Ammon's horn (tissue), 1 donor: ENCODE measurements at places on chromosomes 7 and 10.
A peak's percentile ranks its signal among the peaks of the same experiment; 100 is the strongest.

DNA sequence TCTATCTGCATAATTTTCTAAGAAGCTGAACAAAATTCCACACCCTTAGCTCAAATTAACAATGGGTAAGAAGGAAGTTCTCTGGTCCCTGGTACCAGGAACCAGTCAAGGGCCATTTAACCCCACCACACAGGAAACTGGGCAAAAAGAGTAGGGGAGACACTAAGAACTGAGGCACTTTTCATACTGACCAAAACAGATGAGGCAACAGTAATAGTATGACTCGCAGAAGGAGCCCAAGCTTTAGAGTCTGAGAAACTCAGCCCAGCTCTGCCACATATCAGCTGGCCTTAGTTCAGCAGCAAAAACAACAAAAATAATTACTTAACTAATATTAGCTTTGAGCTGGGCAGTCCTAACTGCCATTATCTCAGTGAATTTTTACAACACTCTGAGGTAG, 221.2 kb downstream of the FAM107B start:
- no peak for DNase-seq

DNA sequence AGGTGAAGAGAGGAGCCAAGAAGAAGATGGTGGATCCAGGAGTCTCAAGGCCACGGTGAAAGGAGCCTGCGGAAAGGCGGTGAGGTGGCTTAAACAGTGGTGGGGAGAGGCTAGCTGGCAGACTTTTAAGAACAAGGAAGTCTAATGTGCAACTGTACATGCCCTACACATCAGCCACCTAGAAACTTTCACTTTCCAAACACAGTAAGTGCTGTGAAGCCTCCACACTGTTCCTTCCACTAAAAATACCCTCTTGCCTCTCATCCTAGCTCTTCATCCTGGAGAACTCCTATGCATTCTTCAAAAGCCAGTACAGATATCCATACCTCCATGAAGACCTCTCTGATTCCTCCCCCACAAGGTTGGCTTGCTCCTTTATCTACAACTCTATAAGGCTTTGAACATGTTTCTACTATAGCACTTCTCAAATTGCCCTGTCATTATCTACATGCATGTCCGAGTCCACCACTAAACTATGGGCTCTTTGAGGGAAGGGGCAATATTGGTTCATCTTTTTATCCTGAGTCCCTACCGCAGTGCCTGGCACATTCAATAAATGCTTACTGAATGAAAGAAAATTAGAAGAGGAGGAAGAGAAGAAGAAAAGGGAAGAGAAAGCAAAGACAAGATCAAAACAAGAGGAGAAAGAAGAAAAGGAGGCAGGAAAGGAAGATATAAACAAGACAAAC, 54.2 kb downstream of the DNAJC12 start:
- peak; percentile 34 for DNase-seq

GRCh38 chr10:30944005-30944404, 87.7 kb downstream of the ZNF438 start:
- no peak for DNase-seq

DNA sequence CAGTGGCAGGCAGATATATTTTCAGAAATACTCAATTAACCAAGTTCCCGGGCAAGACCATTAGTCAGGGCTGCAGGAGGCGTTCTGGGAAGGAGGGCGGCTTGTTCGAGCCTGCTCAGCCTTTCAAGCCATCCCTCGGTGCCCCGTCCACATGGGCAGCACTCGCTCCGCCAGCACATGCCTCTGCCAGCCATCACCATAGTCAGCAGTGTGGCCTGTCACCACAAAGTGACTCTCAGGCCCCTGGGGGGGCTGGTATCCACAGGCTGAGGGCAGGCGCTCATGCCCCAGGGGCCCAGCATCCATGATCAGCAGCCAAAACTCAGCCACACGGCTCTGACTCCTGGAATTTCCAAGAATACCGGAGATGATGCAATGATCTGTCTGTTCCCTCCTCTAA, 81.9 kb downstream of the CHST15 start:
- DNase-seq = no peak

- no peak for DNase-seq
Observed at GRCh38 chr10:111999205-111999914, 184.2 kb downstream of the GPAM start.

GRCh38 chr10:109698086-109698485, 225.2 kb downstream of the XPNPEP1 start:
- no peak for DNase-seq

DNA sequence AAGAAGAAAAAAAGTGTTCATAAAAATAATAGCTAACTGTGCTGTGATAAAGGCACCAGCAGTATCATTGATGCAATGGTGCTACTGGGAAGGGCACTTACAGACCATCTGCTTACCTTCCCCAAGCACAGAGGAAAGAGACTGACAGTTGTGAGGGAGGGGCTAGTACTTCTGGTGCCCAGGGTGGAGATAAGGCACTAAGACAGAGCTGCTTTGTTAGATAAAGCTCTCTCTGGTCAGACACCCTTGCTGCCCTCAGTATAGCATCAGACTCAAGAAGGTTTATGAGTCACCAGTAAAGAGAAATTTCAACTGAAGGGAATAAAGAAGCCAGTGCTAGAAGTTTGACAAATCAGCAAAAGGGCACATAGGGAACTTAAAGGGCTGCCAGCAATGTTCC, 325.6 kb downstream of the HPSE2 start:
- no peak for DNase-seq

GRCh38 chr10:16673443-16673842, 143.8 kb downstream of the RSU1 start:
- no peak for DNase-seq

- DNase-seq = no peak
Observed at GRCh38 chr7:76333511-76334101, 25.2 kb downstream of the YWHAG start.

DNA sequence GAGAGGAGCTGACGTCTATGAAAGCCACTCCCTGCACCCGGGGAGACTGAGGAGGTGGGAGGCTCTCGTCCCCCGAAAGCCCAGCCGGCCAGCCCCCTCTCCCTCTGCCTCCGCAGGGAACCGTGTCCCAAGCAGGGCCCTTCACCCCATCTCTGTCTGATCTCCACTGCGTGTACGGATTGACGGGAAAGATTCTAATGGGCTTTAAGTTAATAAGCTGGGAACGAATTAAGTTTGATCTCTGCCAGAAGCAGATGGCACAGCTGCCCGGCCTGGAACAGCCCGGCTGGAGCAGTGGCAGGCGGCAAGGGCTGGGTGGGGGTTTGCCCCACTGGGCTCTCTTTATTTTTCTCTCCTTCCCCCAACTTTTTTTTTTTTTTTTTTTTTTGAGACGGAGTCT, 6.1 kb upstream of the SLC29A4 start:
- DNase-seq = no peak

DNA sequence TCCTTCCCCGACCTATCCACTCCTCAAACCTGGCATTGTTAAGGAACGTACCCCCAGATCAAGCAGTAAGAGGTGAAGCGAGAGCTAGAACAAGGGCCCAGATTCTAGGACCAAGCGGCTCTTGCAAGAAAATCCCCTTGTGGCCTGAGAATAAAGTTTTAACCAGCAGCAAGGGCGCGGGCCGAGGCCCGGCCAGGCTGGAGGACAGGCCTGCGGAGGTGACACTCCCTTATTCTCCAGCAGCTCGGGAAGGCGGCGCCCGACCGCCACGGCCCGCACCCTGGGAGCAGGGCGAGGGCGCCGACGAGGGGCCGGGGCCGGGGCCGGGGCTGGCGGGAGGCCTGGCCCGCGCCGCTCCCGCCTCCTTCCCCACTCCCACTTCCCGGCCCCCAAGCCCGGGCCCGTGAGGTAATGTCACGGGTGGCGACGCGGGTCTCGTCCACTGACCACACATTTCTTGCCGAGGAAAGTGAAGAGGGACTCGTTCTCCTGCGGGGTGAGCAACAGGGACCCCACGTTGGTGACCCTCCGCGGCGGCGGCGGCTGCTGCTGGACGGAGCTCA, 551 bp downstream of the WASL start:
- DNase-seq = peak; percentile 16

- peak; percentile 22 for DNase-seq
Observed at GRCh38 chr10:84095811-84096497, 43.4 kb upstream of the GHITM start.

GRCh38 chr10:74032900-74033655, 35.2 kb downstream of the VCL start:
- no peak for DNase-seq

- peak; percentile 16 for DNase-seq
Observed at GRCh38 chr7:101743241-101743994, 74.0 kb upstream of the CUX1 start.

DNA sequence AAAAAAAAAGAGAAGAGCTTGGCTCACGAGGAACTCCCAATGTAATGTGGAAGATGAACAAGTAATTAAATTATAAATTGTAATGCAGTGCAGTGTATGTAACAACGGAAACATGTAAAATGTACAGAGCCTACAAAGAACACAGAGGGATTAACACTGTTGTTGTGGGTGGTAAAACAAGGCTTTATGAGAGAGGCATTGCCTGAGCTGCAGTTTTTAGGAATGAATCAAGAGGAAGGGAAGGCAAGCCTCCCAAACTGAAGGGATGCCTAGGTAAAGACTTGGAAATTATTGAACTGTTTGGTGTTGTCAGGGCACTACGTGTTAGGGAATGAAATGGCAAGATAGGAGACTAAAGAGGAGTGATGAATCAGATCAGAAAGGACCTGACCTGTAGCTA, 213.7 kb downstream of the HTR7 start:
- DNase-seq = no peak

DNA sequence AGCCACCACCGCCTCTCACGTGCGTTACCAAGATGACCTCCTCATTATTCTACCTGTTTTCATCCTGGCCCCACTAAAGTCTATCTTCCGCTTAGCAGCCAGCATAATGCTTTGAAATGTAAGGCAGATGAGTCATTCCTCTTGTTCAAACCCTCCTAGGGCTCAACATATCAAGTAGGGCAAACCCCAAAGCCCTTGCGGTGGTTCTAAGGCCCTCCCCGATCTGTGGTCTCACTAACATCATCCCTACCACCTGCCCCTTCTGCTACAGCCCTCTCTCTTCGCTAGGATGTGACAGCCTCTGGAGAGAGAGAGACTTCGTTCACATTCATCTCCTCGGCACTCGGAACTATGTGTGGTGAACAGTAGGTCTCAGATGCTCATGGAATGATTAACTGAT, 94.8 kb downstream of the SVIL start:
- no peak for DNase-seq

GRCh38 chr7:52764492-52765169, 270.8 kb upstream of the POM121L12 start:
- DNase-seq = no peak

DNA sequence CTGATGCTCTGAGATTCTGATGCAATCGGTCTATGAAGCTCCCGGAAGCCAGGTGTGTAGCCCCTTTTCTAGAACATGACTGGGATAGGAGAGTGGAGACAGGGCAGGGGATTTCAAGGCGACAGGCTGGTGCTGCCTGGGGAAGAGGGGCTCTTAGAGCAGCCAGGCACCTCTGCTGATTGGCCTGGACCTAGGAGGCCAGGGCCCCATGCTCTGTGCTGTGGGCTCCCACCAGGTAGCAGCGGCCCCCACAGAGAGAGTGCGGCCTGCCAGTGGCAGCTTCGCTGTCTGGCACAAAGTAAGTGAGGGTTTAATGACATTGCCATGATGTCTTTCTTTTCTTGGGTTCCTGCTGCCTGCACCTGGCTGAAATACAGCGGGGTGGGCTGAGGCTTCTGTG, 99.4 kb upstream of the PODXL start:
- no peak for DNase-seq

DNA sequence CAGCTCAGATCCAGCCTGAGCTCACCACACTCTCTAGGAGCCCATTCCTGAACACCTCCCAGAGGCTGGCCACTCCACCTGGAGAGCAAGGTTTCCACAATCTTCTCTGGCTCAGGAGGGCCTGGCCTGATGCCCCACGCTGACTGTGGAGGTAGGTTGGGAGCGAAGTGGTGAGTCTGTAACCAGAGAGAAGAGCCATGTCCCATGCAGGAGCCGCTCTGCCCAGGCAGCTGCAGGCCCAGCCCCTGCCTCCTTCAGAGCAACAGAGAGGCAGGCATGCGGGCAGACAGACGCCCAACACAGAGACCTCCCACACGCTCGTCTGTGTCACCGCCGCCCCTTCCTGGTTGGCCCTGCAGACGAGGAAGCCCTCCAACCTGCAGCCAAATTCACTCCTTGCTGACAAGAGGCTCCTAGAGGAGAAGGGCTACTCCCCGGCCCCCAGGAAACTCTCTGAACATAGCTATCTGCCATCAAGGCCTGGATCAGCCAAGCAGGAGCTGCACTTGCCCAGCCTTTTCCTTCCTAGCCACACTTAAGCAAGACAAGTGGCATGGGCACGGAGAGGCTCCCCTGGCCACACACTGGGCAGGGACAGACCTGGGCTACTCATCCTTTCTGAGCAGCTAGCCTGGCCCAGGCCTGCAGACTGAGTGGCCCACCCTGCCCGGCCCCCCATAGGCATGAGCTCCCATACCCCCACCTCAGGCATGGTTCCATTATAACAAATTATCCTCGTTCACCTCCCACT, 101.9 kb downstream of the GRID1 start:
- DNase-seq = no peak

DNA sequence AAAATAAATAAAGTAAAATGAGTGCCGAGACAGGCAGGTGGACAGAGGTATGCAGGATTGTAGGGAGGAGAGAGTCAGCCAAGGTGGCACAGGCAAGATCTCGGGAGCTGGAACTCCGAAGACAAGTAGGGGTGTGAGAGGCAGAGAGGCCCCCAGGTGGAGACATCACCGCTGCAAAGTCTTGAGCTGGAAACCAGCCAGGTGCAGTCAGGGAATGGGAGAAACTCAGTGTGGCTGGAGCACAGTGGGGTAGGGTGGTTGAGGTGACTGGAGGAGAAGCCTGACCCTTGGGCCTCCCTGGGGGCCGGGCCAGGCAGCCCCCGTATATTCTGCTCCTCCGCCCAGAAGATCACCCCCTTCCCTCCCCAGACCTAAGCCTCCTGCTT, 4.2 kb downstream of the EPHB4 start:
- no peak for DNase-seq

- DNase-seq = no peak
Observed at GRCh38 chr7:45064047-45064725, 24.6 kb downstream of the NACAD start.

GRCh38 chr7:135317676-135318325, 84.2 kb downstream of the STRA8 start:
- DNase-seq = no peak

DNA sequence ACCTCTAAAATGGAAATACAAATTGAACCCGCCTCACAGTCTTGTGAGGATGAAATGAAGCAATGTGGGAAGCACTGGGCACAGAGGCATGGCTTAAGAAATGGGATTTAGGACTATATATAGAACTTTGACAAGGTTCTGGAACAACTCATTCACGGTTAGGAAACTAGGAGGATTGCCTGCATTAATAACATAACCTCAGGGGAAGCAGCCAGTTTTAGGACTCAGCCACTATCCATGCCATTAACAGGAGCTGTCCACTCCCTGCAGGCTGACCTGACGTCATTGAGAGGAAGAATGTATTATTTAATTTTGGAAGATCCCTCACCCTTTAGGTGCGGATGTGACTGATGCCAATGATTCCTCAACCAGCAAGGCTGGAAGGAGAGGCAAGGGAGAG, 34.8 kb downstream of the ITGB8 start:
- no peak for DNase-seq
